ENCODE measurements at places on chromosomes 11 and 22. TPM values are rescaled to one million over a fixed set of nuclear protein-coding genes. Genes with fewer than 3 reads are reported as not detected.

DNA sequence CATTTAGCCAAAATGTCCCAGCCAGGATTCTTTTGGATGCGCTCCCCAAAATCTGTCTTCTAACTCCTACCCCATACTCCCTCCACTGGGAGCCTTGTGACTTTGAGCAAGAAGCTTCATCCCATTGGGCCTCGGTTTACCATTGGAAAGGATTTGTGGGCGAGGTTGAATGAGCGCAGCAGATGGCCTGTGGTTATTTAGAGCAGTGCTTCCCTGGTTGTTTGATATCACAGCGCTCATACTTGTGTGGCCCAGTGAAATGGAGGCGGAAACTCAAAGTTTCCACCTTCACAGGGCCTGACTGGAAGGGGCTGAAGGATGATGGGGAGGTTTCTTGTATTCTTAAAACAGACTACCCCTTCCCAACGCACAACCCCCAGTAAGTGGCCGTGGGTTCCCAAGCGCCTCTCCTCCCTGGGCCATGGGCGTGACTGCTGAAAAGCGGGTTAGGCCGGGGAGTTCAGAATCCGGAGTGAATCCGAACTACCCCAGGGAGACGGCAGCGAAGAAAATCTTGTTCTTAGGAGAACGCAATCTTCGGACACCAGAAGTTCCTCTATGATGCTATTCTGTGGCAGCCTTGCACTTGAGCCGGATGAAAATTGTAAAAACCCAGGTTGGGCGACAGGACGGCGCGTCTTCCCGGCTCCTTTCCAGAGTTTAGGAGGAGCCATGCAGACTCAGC, 1.2 kb upstream of the ATF4 start:
- peak; percentile 38 for DNase-seq

GRCh38 chr11:532986-533585, 2.3 kb downstream of the HRAS start:
- DNase-seq = no peak

FAT3 gene
- total RNA-seq = under 0.01 TPM

PHETA2 gene
- 17.0 TPM for total RNA-seq

GRCh38 chr11:11973361-11973800, 35.0 kb downstream of the DKK3 start:
- DNase-seq = peak; percentile 65

DNA sequence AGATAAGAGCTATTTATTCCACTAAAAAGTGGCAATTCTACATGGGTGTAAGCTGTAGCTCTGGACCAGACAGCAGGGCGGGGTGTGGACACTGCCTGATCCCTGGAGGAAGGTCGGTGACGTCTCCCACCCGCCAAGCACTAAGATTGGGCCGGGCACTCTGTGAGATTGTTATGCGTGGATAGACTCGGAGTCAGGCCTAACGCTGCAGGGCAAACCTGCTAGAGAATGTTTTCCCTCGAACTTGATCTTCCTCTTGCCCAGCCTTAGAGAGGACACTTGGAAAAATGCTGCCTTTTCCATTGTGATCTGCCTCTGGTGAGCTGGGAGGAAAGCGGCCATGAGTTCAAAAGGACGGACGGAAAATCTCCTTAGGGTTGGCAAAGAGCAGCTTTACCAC, 1273.4 kb downstream of the TBC1D22A start:
- DNase-seq = no peak

GRCh38 chr11:123581651-123582399, 72.6 kb downstream of the SCN3B start:
- no peak for DNase-seq

DNA sequence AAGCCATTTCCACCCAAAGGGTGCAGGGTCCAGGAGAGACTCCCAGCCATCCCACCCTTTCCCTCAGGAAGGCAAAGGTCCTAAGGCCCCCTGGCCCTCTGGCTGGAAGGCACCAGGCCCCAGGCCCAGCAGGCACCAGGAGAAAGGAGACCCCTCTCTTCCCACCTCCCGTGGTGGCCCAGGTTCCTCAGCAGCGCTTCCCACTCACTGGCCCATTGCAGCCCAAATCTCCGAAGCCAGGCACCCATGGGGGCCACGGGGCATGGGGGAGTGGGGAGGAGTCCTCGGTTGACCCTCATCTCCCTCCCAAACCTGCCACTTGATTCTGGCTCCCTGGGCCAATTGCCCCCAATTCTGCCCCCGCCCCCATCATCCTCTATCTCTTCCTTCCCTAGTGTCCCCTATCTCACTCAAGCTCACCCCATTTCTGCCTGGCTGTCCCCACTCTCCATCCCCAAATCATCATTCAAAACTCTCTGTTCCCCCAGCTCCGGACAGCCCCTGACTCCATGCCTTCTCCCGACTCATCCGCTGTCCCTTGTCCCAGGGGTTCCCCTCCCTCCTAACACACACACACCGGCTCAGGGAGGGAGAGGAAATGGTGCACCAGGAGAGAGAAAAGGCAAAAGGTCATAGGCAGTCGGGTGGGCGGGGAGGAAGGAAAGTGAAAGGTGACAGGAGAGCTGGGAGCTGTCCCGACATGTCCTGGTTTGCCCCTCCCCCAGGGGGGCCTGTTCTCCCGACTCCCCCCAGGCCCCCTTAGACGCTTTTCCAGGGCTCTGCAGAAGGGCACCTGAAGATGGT, 1.2 kb downstream of the LIF start:
- no peak for DNase-seq

MS4A4E gene
- total RNA-seq = not detected

DNA sequence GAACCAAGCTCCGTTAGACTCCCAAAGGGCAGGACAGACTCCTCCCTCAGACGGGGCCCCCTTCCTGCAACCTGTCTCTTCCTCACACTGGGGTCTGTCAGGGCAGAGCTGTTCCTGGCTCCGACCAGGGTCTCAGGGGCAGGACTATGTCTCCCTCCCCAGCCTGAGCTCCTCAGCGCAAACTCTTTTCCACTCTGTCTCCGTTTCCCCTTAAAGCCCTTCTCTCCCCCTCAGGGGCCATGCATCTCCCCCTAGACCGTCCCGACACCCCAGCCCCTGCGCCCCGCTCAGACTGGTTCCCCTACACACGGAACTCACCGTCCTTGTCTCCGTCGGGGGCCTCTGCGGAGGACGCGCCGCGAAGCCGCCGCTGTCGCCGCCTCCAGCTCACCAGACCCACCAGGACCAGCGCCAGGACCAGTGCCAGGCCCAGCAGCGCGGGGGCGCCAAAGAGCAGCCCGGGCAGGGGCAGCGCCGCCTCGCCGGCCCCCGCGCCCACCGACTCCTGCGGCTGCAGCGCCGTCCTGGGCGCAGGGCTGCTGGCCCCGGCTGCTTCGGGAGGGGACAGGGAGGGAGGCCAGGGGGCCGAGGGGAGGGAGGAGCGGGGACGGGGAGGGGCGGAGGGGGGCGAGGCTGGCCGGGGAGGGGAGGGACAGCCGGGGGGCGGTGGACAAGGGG, 684 bp downstream of the TNFRSF13C start:
- peak; percentile 30 for DNase-seq

SLC5A1 gene
- total RNA-seq = not detected

GGTLC2 gene
- not detected for total RNA-seq

GRCh38 chr11:88475991-88476418, 138.5 kb upstream of the CTSC start:
- no peak for DNase-seq

GRCh38 chr22:50548040-50548920, 2.6 kb downstream of the KLHDC7B start:
- DNase-seq = no peak

Measured in lung microvascular endothelial cell (primary cell).